ENCODE measurements at places on chromosomes 12 and 14.

GRCh38 chr14:96096639-96097610 lies 57.8 kb downstream of the C14orf132 start:
- DNase-seq: no peak

DNA sequence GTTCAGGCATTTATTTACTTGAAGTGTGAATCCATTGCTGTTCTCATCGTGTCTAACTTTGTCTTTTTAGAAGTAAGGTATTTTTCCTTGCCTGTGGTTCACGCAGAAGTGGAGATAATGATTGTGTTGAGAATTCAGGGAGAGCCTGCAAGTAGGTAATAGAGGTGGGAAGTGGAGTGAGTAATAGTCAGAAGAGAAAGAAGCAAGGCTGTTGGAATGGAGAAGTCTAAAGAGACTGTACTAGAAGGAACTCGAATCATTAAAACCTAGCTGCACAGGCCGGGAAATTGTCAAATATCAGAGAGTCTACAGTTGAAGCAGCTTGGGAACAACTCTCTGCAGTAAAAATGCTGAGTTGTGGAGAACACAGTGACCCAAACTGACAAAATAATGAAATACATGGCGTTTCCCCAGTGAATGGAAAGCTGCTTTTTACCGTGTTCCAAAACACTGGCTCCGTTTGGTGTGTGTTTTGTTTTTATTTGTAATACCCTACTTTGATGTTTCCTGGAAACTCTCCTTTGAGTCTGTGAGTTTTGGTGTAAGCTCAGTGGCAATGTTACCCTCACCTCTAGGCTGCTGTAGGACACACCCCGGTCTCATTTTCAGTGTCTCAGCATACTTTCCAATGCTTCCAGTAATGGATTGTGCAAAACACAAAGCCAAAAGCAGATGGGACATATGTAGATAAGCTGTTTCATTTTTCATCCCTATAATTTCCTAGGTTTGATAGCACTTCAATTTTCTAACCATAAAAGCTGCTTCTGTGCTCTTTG lies 146.6 kb downstream of the CRADD start:
- DNase-seq: no peak

- no peak for DNase-seq
Observed at GRCh38 chr12:11834104-11834812, 184.8 kb downstream of the ETV6 start.

DNA sequence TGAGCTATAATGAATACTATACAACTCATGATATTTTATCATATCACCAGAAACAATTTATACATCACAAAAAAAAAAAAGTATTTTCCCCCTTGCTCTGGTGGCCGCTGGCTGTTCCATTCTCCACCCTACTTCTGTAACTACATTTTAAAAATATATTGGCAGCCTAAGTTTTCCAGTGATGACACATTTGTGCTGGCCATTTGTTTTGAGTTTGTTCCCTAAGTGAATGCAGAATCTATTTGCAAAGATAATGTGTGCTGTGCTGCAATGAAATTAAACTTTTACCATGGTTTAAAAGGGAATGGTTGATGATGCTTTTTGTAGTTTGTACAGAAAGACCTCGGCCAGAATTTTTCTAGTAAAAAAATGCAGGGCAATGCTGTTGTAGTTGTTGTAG lies 1092.8 kb downstream of the TMTC2 start:
- no peak for DNase-seq

GRCh38 chr12:56941299-56942017 lies 7.2 kb upstream of the SDR9C7 start:
- no peak for DNase-seq

GRCh38 chr14:59069163-59069854 lies 119.2 kb upstream of the DAAM1 start:
- no peak for DNase-seq

GRCh38 chr12:25155022-25155576 lies 39.9 kb downstream of the DNAI7 start:
- DNase-seq: no peak

DNA sequence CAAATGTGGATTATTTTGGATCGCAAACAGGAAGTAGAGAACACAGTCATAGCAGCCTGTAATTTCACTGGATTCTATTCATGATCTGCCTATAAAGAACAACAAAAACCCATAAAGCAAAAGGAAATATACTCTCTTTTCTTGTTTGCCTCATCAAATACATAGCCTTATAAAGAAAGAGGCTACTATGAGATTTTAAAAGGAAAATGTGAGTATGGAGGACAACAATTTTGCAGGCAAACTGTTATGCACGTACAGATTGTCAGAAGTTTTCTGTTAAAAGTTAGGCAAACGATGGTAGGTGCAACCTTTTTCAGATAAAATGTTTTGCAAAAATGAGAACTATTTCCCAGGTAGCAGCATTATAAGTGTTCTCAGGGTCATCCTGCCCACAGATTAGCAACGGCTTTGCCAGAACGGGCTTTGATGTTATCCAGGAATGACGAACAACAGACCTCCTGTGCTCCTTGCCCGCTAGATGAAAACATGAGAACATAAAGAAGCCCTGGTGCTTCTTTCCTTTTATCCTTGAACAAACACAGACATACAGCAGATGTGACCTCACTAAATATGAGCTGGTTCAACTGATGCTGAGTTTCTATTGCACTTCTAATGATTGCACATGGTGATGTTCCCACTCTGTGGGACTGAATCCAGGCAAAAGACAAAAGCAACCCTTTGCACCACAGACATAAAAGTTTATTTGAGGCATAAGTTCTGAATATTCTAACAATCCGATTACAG lies 88.1 kb downstream of the ITPR2 start:
- DNase-seq: no peak

- DNase-seq: peak; percentile 30
Observed at GRCh38 chr14:69242311-69243224, 17.4 kb upstream of the GALNT16 start.

DNA sequence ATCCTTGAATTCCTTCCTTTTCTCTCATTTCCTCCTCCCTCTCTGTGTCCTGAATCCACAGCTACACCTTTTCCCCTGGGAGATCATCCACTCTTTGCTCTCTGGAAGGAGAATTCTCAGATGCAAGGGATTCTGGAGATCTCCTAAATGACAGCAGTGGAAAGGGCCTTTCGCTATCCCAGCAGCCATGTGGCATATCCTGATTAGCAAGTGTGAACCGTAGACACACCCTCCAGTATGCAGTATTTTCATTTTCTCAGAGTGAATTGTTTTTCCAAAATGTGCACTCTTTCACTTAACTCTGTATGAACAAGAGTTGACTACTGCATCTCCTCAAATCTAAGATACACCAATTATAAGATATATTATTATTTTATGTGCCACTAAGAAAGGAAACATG lies 6.0 kb downstream of the GARIN2 start:
- DNase-seq: no peak

DNA sequence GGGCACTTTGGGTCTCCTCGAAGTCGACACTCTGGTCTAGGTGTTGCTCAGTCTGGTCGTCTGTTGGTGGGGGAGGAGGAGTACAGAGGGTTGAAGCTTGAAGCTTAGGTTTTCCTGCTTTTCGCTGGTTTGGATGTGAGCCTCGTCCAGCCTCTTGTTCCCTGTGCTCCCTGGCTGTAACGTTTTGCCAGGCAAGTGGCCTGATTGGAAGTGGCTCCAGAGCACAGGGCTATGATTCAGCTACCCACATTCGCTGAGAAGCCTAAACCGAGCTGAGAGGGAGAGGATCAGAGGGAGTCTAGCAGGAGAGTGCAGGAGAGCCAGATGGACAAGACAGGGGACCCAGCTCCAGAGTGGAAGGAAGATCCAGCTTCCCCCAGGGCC lies 6.1 kb downstream of the HOXC10 start:
- no peak for DNase-seq
